ENCODE measurements at places on chromosomes 2 and 18.

- no peak overlapping the region for H3K27ac ChIP-seq
- H3K4me1 ChIP-seq = no peaks in the 10 kb centered on the region
- H3K27me3 ChIP-seq = no peaks in the 10 kb centered on the region
- DNase-seq = no peak
- H3K36me3 ChIP-seq = no peaks in the 10 kb centered on the region
Observed at GRCh38 chr18:23627321-23627720, 35.4 kb downstream of the ANKRD29 start.

DNA sequence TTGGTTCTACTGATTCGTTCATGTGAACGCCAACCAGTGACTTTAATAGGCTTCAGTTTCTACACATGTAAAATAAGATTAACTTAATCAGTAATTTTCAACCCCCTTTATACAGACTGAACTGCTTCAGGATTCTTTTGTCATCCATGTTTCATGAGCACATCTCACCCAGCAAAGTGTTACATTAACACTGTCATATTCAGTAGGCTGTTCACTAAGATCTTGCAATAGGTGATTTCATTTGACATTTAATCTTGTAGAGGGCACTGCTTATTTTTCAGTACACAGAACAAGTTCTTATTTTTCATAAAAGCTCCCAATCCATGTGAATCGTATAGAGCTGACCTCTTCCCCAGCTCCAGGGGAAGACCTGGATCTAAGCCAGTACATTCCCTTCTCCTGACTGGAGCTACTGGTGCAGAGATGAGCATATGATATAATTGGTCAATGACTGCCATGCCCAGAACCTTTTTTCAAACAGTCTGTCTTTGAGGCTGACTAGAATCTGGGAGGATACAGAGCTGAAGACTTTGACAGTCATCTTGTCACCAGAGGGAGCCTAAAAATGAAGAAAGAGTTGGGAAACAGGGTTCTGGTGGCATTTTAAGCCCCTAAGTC is 72.2 kb upstream of the CHRNA1 start:
- H3K4me3 ChIP-seq = no peak overlapping the region
- H3K27me3 ChIP-seq = no peaks in the 10 kb centered on the region
- no peak for DNase-seq
- H3K4me1 ChIP-seq = peaks cover 30% of the 10 kb centered on the region
- H3K36me3 ChIP-seq = no peaks in the 10 kb centered on the region

GRCh38 chr2:29774624-29775023 is 146.8 kb downstream of the ALK start:
- peaks cover 4% of the 10 kb centered on the region for H3K4me1 ChIP-seq

GRCh38 chr2:23551875-23552274 is 166.9 kb downstream of the KLHL29 start:
- no peaks in the 10 kb centered on the region for H3K36me3 ChIP-seq
- no peak overlapping the region for H3K27ac ChIP-seq
- H3K27me3 ChIP-seq = no peaks in the 10 kb centered on the region
- H3K4me1 ChIP-seq = peaks cover 8% of the 10 kb centered on the region
- no peak overlapping the region for H3K4me3 ChIP-seq

DNA sequence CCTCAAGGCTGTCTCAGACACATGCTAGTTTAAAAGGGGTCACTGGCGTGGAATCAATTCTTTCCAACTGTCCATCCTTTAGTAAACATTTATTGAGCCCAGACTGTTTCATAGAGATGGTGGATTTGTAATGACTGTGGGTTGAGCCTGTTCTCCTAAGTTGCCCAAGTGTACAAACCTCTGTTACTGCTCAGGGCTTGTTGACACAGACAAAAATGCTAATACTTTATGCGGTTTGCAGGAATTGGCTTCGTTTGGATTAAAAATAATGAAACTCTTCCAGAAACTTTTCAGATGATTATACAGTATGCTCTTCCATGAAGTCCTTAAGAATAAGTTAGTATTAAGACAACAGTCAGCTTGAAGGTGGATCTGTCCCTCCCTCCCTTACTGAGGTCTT is 83.6 kb upstream of the MGAT5 start:
- no peaks in the 10 kb centered on the region for H3K36me3 ChIP-seq
- no peak overlapping the region for H3K4me3 ChIP-seq
- H3K4me1 ChIP-seq = no peaks in the 10 kb centered on the region

GRCh38 chr2:82501217-82501616 is 1957.9 kb downstream of the SUCLG1 start:
- no peaks in the 10 kb centered on the region for H3K36me3 ChIP-seq
- no peaks in the 10 kb centered on the region for H3K27me3 ChIP-seq

DNA sequence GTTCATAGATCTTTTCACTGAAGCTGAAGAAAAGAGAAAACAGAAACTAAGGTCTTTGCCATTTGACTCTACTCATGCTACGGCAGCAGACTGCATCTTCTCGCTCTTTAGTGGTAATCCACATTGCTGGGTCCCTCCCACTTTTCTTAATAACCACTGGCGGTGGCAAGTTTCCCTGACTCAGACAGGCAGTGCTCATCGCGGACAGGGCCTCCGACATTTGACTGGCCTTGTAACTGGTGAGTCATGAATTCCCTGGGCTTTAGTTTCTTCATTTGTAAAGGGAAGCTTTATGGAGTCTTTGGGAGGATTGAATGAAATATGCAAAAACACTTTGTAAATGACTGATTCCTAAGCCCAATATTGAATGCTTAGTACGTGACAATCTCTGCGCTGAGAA is 238.2 kb upstream of the RBBP8 start:
- DNase-seq = no peak
- H3K27ac ChIP-seq = no peak overlapping the region
- no peaks in the 10 kb centered on the region for H3K36me3 ChIP-seq
- no peak overlapping the region for H3K4me3 ChIP-seq
- no peaks in the 10 kb centered on the region for H3K4me1 ChIP-seq

DNA sequence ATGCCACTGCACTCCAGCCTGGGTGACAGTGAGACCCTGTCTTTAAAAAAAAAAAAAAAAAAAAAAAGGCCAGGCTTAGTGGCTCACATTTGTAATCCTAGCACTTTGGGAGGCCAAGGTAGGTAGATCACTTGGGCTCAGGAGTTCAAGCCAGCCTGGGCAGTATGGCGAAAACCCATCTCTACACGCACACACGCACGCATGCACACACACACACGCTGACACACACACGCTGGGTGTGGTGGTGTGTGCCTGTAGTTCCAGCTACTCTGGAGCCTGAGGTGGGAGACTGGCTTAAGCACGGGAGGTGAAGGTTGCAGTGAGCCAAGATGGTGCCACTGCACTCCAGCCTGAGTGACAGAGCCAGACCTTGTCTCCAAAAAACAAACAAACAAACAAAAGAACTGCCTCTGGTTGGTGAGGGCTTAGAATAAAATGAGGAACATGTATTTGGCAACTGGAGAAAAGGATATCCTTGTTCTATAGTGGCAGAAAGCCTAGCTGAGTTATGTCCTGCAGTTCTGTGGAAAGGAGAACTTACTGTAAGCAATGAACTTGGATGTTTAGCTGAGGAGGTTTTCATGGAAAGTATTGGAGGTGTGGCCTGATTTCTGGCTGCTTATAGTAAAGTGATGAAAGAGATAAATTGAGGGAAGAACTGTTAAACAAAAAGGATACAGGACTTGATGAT is 34.0 kb downstream of the HAT1 start:
- peak overlapping the region; percentile 56 for H3K27ac ChIP-seq
- H3K4me1 ChIP-seq = no peaks in the 10 kb centered on the region

DNA sequence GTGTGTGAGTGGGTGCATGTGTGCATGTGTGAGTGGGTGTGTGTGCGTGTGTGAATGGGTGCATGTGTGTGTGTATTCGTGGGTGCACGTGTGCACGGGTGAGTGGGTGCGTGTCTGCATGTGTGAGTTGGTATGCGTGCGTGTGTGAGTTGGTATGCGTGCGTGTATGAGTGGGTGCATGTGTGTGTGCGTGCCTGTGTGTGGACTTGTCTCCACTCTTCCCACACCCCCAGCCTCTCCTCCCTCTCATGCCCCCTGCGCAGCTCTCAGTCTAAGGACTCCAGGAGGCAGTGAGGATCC is 5.1 kb upstream of the OTOF start:
- no peak overlapping the region for H3K27ac ChIP-seq
- H3K4me1 ChIP-seq = peaks cover 2% of the 10 kb centered on the region
- no peak overlapping the region for H3K4me3 ChIP-seq
- H3K36me3 ChIP-seq = no peaks in the 10 kb centered on the region
- H3K27me3 ChIP-seq = no peaks in the 10 kb centered on the region

Measured in neural progenitor cell (in vitro differentiated cells).